ENCODE measurements at places on chromosomes 7 and 10.

DNA sequence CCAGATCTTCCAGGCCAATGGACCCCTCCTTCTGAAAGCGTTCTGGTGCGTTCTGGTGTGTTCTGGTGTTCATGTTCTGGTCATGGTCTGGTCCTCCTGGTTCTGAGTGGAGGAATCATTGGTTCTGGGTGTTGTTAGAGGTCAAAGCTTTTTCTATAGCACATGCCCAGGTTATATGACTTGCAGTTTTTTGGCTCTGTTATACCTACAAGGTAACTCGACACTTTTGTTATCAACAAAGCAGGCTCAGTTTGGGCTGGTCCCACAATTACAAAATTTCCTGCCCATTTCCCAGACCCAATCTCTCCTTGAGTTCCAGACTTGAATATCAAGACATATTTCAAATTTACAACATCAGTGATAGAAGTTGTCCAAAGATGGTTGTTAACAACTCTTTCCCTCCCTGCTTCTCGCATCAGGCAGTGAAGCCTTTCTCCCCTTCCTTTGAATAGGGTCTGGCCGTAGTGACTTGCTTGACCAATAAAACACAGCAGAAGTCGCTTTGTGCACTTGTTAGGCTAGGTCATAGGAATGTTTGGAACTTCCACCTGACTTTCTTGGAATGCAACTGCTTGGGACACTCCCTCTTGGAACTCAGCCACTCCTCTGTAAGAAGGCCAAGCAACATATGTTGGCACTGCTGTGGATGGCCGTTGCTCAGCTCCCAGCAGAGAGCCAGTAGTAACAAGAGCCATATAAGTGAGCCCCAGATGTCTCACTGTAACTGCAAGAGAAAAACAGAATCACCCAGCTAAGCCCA, 83.1 kb upstream of the STEAP1B start:
- DNase-seq, result peak; percentile 80

GRCh38 chr7:37432281-37432920, 16.3 kb downstream of the ELMO1 start:
- no peak for DNase-seq

DNA sequence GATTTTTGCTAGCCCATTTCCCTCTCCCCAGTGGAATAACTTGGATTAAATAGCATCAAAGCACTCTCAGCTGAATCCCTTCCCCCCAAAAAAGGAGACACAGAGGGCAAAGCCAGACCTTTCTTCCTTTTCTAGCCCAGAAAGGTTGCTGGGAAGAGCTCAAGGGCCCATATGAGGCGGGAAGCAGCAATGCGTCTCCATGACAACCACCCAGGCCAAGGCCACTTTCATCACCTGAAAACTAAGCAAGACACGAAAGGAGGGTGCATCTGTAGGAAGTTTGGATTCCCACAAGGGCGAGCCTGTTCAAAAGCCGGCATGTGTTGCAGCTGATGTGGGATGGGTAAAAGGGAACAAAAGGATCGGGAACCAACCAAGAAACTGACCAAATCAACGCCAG, 229.1 kb downstream of the PLXNA4 start:
- DNase-seq, result no peak

GRCh38 chr10:127148066-127148932, 48.1 kb downstream of the INSYN2A start:
- DNase-seq, result peak; percentile 95

DNA sequence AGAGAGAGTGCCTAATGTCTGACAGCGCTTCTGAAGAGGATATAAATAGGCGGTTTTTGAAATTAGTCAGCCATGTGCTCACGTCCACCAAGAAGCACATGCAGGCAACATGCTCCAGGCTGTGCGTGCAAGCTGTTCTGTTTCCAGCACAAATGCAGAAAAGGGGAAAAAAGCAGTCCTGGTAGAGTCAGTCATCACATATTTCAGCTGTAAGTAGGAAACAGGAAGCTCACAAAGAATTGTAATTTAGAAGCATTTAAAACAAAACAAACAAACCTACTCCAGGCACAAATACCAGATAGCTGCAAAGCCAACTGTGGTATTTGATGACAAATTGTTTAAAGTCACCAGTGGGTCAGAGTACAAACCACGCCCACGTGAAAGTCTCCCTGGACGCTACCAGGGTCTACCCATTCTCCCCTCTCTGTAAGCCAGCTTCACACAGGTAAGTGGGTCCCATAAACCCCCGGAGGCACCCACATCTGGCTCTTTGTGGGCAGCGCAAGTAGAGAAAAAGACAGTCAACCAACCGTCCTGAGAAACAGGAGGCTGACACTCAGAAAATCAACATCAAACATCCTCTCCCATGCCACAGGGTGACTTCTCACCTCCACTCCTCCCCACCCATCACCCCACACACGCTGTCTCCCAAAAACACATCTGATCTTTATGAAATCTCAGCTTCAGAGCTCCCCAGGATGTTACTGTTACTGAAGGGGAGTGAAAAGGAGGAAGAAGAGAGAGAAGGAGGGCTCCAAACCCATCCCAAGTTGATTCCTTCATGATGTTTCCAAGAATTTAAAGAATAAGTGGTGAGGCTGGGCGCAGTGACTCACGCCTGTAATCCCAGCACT, 186.4 kb downstream of the FAM107B start:
- peak; percentile 93 for DNase-seq

DNA sequence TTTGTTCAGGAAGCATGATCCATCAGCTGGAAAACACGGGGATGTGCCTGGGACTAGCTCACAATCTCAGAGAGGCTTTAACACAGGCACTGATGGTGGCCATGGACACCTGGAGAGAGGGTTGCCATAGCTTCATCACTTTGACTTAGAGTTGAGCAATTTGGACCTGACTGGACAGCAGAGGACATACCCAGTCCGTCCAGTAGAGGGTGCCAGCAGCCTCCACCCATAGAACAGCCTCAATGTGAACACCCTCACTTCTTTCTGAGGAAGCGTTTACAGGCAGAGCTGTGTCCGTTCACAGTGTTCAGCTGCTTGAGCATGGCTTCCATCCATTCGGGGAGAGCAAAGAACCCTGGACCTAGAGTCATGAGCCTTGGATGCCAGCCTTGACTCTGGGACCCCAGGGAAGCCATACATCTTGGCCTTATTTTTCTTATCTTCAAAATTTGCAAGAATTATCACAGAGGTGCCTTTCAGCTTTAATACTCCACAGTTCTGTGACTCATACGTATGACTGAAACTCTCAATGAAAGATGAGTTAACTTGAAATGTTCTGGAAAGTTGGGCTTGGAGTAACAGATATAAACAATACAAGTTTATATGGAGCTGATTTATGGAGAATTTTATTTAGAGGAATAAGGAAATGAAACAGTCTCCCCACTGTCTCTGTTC, 302.9 kb upstream of the PODXL start:
- peak; percentile 45 for DNase-seq

GRCh38 chr7:74003621-74004020, 24.4 kb upstream of the ELN start:
- no peak for DNase-seq

DNA sequence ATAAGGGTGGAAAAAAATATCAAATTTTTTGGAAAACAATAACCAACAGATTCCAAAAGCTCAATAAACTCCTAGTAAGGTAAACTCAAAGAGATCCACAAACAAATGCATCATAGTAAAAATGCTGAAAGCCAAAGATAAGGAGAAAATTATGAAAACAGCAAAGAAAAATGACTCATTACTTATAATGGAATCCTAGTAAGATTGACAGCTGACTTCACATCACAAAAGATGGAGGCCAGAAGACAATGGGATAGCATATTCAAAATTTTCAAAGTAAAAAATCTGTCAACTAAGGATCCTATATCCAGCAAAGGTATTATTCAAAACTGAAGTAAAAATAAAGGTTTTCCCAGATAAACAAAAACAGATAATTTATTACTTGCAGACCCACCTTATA, 183.4 kb upstream of the VIPR2 start:
- peak; percentile 1 for DNase-seq

- DNase-seq, result peak; percentile 41
Measured at GRCh38 chr10:52855546-52856325, 83.2 kb upstream of the MBL2 start.

- no peak for DNase-seq
Measured at GRCh38 chr7:36736899-36737211, 12.6 kb upstream of the AOAH start.

DNA sequence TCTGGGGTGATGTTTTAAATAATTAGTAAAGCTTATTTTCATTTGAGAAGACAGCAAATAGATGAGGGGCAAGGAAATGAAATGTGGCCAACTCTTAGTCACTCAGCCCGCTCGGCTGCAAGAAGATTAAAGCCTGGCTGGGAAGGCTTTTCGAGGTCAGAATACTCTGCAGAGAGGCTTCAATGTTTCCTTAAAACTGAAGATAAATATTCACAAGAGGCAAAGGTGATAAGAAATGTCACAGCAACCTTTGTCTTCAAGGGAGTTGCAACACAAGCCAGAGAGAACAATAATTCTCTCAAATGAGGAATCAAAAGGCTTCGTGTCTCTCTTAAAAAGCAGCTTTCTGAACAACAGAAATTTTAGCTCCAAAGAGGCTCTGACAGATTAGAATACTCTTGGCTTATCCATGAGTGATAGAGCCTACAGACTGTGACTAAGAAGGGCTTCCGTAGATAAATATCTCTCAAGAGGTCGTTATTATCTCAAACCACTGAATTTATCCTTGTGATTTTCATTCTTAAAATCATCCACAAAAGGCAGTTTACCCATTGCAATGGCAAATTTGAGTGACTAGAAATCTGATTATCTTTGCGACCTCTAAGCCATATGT, 92.5 kb downstream of the KLF6 start:
- no peak for DNase-seq

GRCh38 chr10:15267496-15267895, 99.0 kb upstream of the NMT2 start:
- no peak for DNase-seq

GRCh38 chr7:30511973-30512662, 7.5 kb upstream of the GGCT start:
- DNase-seq, result no peak

- no peak for DNase-seq
Measured at GRCh38 chr7:20737840-20738448, 48.7 kb downstream of the SP8 start.

DNA sequence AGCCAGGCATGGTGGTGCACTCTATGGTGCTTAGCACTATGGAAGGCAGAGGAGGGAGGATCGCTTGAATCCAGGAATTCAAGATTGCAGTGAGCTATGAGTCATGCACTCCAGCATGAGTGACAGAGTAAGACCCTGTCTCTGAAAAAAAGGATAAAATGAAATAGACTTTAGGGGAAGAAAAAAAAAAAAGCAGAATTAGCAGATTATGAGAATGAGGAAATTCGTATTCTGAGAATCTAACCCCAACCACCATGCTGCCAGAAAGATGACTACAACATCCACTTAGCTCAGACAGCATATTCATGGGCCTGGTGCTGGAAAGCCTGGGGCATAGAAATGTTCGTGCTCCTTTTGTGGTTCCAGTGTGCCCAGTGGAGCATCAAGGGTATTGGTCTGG, 63.3 kb downstream of the TMEM26 start:
- DNase-seq, result no peak

GRCh38 chr7:29381206-29382094, 182.2 kb upstream of the PRR15 start:
- no peak for DNase-seq

- DNase-seq, result no peak
Measured at GRCh38 chr10:101282947-101283346, 53.7 kb upstream of the LBX1 start.

DNA sequence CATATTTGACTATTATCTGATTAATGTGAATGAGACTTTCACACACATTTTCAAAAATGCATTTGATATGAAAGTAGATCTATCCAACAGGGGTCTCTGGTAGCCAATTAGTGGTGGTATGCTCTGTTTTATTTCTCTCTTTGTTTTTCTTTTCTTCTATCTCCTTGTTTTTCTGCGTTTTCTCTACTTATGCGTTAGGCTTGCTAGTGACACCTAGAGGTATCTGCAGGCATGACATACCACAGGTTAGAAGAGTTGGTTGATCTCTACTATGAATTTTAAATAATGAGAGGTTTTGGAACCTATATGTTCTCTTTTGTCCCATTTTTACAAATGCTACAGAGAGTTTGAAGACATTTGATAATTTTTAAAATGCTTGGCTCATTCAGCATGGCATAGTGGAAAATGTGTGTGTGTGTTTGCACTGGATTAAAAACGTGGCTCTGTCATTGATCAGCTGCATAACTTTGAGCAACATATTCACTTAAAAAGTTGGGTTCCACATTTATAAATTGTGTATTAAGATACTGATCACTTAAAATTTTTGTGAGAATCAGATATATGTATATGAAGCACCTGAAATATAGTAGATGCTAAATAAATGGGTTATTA, 28.1 kb upstream of the PLXDC2 start:
- peak; percentile 67 for DNase-seq

DNA sequence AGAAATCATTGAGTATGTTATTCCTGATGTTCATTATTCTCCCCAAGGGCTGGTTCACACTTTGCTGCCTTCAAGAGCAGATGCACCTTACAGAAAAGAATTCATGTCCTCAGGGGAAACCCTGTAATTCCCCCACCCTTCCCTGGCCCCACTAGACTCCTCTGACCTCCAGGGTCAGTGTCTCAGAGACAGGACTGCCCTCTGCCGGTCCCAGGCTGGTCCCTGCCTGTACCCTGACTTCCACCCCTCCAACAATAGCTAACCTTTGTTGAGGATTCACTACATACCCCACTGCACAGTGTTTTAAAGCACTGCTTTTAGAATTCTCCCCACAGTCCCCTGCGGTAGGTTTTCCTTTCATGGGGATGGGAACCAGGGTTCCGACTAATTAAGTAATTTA, 4.4 kb upstream of the SEPHS1 start:
- no peak for DNase-seq

DNA sequence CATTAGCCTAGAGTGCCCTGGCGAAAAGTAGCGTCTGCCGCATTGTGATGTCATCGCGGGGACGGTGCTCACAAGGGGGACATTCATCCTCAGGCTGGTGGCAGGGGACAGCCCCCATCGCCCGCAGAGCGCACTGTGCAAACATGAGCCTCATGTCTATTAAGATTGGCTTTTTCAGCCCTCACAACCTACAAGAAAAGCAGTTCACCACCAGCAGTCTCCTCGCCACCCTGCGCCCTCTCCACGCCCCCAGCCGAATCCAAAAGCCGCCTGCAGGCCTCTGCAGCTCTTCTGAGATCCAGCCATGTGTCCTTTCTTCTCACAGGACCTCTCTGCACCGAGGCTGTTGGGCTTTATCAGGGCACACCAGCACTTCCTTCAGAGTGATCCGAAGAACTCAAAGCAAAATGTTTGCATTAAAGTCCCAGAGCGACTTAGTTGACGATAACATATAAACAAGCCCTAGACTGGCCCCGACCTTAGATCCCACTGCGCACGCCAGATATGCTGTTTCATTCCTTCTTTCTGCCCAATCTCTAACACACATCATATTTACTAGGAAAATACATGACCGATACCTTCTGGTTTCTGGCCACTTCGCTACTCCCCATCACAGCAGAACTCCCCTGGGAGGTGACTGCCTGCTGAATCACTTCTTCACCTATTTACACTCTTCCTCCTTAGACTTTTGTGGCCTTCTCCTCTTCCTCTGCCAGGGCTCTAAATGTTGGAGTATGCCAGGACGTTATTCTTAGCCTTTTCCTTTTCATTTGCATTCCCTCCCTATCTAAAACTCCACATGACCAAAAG, 206.0 kb upstream of the SH2B2 start:
- DNase-seq, result no peak

Measured in LHCN-M2 (cell line).